Progenitor cell of endocrine pancreas (in vitro differentiated cells): ENCODE measurements at places on chromosomes 6 and 20. TPM values are rescaled to one million over a fixed set of nuclear protein-coding genes. Genes with fewer than 3 reads are reported as not detected.

Gene HLA-DPA1
- 0.89 and 1.8 TPM in 2 replicates for total RNA-seq

Gene SLC25A27
- 31.9 TPM in 2 replicates for total RNA-seq

Gene CYP39A1
- 6.7 and 10.3 TPM in 2 replicates for total RNA-seq

Gene ZNF341
- 8.0 and 8.3 TPM in 2 replicates for total RNA-seq

Gene SLC52A3
- total RNA-seq: 0.38 and 0.44 TPM in 2 replicates

Gene SLC17A5
- 8.1 and 8.6 TPM in 2 replicates for total RNA-seq

Gene CALHM6
- 0.75 and 1.2 TPM in 2 replicates for total RNA-seq

Gene SALL4
- 156 and 178 TPM in 2 replicates for total RNA-seq

Gene HELZ2
- 19.3 and 21.6 TPM in 2 replicates for total RNA-seq

Gene LAMA2
- 0.22 and 0.42 TPM in 2 replicates for total RNA-seq

Gene ENPP1
- 2.4 and 2.7 TPM in 2 replicates for total RNA-seq

Gene C6orf89
- 29.9 and 31.7 TPM in 2 replicates for total RNA-seq

Gene NMBR
- total RNA-seq: 0.74 TPM in 1 of 2 replicates, not detected in the other

Gene TLDC2
- 0.34 and 0.38 TPM in 2 replicates for total RNA-seq

Gene CST2
- not detected in 2 replicates for total RNA-seq

Gene CALHM5
- 0.05 and 0.09 TPM in 2 replicates for total RNA-seq

Gene LIN28B
- total RNA-seq: 35.2 and 38.8 TPM in 2 replicates

Gene QKI
- 88.4 and 97.3 TPM in 2 replicates for total RNA-seq

Gene CCDC170
- 0.22 TPM in 1 of 2 replicates, not detected in the other for total RNA-seq

Gene TULP1
- 0.22 TPM in 2 replicates for total RNA-seq

Gene ADGRF4
- total RNA-seq: 2.6 TPM in 2 replicates

Gene PERP
- 68.3 and 75.3 TPM in 2 replicates for total RNA-seq

Gene CALHM4
- total RNA-seq: not detected in 2 replicates

Gene NKAPL
- total RNA-seq: 0.24 TPM in 1 of 2 replicates, not detected in the other

Gene PRDM13
- total RNA-seq: not detected in 2 replicates

Gene LHFPL5
- total RNA-seq: not detected in 2 replicates

Gene ESR1
- not detected in 2 replicates for total RNA-seq

Gene UTRN
- 249 and 263 TPM in 2 replicates for total RNA-seq
